IPS DF 19.7 (cell line): ENCODE measurements at places on chromosomes 1 and 21.

DNA sequence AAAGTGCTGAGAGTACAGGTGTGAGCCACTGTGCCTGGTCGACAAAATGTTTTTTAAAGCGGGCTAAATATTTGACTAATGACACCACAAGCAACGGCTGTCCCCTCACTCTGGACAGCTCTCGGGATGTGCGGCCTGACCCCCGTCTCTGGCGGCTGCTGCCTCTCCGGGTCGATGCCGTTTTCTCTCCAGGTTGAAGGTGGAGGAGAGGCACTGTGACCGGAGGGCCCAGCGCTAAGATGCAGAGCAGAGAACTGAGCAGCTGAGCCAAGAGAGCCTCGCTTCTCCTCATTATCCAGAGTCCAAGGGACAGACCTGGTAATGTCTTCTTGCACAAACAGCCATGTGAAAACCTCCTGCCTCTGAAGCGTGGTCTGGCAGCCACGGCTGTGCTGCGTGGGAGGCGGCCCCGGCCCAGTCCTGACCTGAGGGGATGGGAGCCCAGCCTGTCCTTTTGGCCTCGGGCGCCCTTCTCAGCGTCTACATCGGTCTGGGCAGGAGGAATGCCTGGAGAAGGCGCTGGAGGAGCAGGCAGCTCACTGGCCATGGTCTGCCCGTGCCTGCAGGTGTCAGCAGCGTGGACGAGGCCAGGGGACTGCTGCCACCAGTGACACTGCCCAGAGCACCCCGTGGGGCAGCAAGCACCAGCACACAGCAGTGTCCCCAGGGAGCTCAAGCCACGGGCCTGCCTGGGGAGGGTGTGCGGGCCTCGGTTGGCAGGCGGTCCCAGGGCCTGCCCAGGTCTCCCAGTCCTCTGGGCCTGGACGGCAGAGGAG lies 10.3 kb downstream of the MORN1 start:
- no peak for DNase-seq

DNA sequence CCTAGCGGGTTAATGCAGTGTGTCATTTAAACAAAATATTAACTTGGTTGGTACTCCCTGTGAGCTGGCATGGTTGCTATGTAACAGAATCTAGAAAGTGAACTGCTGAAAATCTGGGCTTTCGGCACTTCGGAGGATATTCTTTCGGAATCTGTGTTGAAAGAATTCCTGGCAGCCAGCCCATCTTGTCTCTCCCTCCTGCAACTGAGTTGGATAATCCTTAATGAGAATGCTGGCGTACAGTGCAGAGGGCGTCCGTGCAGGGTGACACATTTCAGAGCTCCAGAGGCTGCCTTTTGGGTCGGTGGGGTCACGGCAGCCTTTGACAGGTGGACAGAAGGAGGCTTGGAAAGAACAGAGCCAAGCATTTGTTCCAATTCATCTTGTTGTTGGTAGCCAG lies 3.7 kb downstream of the KAZN start:
- no peak for DNase-seq

DNA sequence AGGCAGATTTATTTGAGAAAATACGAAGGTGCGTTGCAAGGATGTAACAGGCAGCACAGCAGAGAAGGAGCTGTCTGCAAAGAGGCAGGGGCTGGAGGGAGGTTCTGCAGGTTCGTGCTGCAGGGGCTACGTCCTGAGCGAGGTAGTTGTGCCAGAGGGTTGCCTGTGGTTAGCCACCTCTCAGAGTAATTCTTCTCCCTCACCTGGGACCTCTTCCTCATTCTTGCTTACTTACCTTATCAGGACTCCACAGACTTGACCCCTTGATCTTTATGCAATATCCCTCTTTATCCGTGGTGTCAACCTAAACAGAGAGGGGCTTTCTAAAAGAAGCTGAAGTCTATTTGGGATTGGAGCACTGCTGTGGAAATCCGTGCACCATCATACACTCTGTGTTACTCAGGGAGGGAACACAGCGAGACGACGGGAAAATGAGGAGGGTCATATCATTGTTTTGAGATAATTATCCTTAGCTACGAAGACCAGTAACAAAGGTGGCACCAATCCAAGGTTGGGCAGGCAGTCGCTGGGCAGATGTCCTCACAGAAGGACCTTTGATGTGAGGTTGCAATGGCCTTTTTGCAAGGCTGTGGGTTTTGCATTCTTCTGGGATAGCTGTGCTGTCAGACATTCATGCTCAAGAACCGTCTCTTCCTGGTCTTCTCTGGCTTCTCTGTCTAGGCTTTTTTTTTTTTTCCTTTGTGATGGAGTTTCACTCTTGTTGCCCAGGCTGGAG lies 82.8 kb downstream of the WDR4 start:
- DNase-seq, result no peak

DNA sequence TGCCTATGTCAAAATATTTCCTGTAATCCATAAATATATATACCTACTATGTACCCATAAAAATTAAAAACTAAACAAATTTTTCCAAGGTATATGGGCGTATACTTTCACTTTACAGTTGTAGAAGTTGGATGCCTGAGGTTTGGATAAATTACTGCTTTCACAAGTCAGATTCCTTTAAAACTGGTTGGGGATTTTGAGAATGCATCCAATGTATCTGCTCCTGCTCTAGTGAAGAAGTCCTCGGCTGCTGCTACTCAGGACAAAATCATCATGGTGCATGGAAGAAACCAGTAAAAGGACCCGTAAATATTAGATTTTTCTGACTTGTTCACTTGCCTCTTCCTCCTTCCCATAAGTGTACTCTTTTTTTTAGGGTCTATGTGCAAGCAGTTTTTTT lies 841.1 kb downstream of the USP25 start:
- DNase-seq, result no peak

DNA sequence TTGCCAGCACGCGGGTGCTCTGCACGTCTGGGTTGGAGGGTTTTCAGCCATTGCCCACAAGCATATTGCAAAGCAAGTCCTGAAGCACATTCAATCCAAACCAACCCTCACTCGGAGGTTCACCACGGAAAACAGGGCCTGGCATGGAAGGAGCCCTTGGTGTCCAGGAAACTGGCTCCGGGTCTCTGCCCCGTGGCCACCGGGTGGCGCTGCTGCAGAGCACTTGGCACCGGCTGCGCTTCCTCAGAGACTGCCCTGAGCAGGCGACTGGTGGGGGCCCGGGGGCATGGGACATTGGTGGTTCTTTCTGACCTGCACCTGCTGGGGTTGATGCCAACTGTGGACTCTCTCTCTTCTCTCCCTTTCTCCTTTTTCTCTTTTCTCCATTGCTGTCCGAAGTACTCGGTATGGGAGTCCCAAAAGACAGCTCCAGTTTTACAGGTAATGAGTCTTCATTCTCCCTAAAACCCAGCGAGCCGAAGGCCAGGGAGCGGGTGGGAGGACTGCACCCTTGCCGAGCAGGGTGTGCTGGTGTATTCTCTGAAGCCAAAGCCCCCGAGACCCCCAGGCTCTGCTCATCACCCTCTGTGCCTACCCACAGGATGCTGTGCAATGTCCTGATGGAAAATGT lies 4.1 kb upstream of the KCNAB2 start:
- no peak for DNase-seq

DNA sequence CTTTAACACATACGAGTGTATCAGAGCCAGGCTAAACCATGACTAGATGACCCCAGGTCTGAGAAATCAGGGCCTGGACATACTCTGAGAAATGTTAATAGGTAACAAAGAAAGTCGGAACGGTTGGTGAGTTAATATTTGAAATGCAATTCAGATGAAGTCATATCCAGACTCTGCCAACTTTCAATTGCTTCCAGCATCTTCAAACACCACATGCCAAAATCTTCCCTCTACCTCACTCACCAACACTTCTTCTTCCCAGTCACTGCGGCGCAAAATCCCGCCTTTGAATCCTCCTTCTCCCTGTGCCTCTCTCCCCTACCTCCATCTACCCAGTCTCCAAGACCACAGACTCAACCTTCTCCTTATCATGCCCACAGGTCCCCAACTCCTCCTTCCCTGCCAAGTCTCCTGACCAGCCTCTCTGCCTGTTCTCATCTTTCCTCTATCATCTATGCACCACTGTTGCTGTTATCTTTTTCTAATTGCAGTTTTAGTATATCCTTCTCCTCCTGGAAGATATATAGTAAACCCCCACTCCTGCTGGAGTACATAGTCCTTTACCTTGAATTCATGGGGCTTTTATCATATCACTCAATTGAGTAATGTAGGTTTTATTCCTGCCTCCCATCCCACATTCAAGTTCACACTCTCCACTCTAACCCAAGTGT lies 41.3 kb downstream of the ZBTB18 start:
- DNase-seq, result no peak

GRCh38 chr1:13581446-13581845 lies 2.2 kb upstream of the PDPN start:
- DNase-seq, result no peak

- no peak for DNase-seq
These were observed 22.4 kb upstream of the CHRM3 start for GRCh38 chr1:239363930-239364329.

DNA sequence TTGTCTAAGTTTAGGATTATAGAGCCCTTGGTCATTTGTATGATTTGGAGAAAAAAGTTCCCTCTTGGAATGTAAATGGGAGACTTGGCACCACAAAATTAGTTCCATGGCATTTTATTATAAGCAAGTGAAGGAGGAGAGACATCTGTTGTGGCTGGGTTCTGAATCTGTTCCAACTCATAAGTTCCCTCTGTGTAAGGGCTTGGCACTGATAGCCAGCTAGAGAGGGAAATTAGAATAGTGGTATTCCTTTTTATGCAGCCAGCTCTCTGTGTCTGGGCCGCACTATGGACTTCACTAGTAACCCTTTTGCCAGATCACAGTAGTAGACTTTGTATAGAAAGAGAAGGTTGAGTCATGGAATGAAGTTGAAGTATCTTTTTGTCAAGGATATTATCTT lies 31.1 kb downstream of the GNAI3 start:
- DNase-seq, result no peak

DNA sequence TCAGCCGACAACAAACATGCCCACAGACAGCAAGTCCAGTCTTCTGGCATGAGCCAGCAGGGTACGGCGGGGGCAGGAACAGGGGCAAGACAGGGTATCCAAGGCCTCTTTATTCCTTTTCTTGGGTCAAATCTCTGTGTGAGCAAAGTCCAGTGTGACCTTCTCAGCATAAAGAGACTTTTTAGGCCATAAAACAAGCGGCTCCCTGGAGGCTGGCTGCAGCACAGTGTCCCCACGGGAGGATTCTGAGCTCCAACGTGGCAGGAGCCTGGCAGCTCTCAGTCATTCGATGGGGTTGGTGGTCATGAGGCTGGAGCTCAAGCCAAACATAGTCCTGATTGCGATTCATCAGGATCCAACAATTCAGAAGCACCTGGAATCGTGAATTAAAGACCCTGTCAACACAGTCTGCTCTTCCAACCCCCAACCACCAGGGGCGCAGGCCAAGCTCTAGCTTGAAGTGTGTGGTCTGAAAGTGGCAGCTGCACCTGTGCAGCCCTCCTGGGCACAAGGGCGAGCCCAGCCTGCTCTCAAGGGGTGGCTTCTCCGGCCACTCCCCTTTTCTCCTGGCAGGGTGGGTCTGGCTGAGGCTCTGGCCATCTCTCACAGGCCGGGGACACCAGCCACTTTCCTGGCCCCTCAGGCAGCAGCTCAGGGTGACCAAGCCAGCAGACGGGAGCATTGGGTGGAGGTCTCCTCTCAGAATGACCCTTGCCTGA lies 62.1 kb downstream of the SLC66A1 start:
- no peak for DNase-seq

DNA sequence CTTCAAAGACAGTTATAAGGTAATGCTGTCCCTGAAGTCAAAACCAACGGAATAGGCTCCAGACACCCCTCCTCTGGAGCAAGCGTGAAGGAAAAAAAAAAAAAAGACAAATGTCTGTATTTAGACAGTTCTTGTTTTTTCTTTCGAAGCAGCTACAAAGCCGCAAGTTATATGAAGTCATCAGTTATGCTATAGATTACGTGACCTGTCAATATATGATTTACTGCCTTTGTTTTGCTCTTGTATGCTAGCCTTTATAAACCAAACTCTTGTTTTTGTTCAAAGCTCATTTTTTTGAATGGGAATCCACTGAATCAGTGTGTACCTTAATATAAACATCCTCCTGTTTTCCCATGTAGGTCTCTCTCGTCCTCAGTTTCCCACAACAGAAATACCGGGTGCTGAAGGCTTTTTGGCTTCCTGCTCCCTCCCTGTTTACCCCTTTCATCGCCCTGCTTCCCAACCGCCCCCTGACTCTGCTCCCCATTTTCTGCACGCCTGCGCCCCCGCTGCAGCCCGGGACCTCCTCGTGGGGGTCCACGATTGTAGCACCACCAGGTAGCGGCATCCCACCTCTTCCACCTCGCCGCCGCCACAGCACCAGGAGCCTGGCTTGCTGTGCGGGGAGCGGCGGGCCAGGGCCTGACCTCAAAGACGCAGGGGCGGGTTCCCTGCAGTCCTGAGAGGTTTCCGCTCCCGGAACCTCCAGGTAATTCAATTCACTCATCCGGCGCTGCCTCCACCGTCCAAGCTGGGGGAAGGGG lies 5.2 kb upstream of the ZNF678 start:
- DNase-seq, result no peak

GRCh38 chr1:95021805-95022643 lies 50.7 kb downstream of the ALG14 start:
- no peak for DNase-seq

GRCh38 chr1:11072216-11072917 lies 12.5 kb upstream of the SRM start:
- no peak for DNase-seq

DNA sequence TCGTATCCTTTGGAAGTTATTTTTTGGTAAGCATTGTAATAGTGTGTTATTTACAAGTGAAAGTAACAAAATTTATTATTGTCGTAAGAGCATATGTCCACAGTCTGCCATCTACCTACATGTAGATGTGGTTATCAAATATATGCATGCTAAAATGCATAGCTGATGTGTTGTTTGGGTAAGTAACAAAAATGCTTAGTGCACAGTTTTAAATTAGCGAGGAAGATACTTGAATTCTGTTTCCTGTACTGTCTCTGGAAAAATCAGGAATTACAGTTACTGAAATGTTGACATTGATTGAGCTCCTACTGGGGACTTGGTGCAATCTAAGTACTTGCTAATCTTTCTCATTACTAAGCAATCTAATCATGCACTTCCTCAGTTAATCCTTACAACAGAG lies 14.3 kb downstream of the WDR64 start:
- no peak for DNase-seq
